Fibroblast of lung (primary cell): ENCODE measurements at places on chromosomes 7 and 10.

GRCh38 chr10:69061305-69062161 lies 26.4 kb upstream of the SRGN start:
- peak; percentile 100 for DNase-seq

- no peak for DNase-seq
These were observed 4.2 kb downstream of the KCNMA1 start for GRCh38 chr10:77633376-77633775.

- no peak for DNase-seq
These were observed 214.9 kb downstream of the LRMDA start for GRCh38 chr10:75646218-75646915.

DNA sequence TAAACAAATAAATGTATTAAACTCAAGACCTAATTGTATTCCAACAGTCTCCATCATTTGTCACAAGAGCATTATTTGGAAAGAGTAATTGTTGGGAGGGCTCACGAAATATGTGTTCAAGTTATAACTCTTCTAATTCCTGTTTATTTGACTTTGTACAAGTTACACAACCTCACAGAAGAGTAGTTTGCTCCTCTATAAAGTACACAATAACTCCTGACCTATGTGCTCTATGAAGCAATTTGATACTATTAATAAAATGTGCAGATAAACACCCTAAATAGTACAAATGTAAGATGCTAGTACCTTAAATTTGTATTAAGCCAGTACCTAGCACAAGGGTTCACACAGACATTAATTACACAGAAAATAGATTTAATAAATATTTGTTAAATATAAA lies 285.8 kb downstream of the LRRTM3 start:
- DNase-seq = no peak

GRCh38 chr7:111012149-111012548 lies 78.8 kb upstream of the LRRN3 start:
- peak; percentile 56 for DNase-seq

DNA sequence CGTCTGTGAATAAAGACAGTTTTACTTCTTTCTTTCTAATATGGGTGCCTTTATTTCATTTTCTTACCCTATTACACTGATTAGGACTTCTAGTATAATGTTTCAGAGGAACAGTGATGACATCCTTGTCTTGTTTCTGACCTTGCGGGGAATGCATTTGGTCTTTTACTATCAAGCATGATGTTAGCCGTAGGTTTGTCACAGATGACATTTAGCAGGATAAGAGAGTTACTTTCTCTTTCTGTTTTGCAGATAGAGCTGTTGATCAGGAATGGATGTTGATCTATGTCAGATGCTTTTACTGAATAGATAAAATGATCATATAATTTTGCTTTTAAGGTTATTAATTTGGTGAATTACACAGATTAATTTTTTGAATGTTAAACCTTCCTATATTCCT lies 6.6 kb upstream of the IGFBP3 start:
- no peak for DNase-seq
